ENCODE measurements at places on chromosomes 5 and 9.
A peak's percentile ranks its signal among the peaks of the same experiment; 100 is the strongest.

DNA sequence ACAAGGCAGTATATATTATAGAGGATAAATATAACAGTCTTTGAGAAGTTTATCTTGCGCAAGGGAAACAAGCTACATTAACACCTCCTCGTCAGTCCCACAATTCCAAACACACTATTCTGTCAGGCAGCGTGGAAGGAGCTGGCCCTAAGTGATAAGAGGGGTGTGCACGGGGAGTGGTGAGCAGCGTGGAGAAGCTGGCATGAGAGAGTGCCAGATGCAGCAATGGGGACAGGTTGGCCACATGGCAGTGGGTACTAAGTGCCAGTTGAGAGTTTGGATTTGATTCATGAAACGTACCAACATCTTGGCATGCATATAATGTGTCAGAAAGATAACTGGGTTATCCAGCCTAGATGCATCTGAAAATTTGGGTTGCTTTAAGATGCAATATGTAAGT, 460.2 kb downstream of the ICE1 start:
- DNase-seq = no peak

GRCh38 chr5:125348936-125349831, 602.7 kb upstream of the ZNF608 start:
- no peak for DNase-seq

DNA sequence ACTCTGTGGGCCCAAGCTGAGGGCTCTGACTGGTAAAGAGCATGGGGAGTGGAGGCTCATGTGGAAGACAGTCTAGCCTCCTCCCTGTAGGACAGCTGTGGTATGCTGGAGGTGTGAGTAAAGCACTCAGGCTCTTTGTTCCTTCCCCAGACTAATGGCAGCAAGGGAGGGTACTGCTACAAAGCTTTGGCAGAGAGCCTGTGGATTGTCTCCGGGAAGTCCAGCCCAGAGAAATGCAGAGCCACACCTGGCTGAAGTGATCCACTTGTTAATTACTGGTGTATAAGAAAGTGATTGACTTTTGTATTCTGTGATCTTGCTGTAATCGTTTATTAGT, 161.7 kb downstream of the OXCT1 start:
- no peak for DNase-seq

DNA sequence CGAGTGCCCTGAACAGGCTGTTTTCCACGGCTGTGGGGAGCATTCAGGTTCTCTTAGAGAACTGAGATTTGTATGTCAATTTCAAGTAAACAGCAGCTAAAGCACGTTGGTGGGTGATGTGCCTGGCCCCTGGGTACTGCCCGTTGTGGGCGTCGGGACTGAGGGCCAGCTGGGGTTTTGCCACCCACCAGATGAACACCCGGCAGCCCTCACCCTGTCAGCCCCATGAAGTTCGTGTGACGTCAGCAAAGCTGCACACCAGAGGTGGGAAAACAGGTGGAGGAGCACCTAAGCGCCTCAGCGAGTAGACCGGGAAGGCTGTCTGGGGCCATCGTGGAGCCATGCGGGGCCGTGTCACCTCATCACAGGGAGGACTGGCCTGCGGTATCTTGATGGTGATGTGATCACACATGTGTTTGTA, 9.2 kb downstream of the CEP72 start:
- DNase-seq = no peak

GRCh38 chr9:76654051-76654461, 110.2 kb upstream of the PCA3 start:
- peak; percentile 17 for DNase-seq

GRCh38 chr9:136978073-136978864, 965 bp downstream of the PTGDS start:
- peak; percentile 49 for DNase-seq

- DNase-seq = no peak
These were observed 251.3 kb upstream of the RFX3 start for GRCh38 chr9:3777137-3777536.

DNA sequence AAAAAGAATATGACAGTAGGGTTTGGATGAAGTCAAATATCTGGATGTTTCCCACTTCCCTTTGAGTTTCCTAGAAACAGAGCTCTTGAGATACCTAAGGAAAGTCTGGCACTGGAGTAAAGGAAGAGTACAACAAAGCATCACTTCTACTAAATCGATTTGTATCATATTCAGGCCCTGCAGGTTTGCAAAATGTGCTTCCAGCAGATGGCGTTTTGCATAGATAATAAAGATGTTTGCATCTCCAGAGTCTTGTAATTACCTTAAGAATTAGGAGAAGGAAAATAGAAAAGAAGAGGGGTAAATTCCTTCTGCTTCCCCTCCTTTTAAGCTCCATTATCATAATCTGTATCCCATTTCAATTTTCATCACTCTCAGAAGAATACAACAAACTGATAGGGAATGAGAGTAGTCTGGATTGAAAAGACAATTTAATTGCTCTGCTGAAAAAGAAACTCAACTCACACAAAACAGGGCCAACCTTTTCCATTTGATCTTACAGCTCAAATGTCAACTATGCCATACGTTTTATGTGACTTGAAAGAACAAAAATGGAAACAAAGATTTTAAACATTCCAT, 380.4 kb downstream of the PTPRD start:
- no peak for DNase-seq

DNA sequence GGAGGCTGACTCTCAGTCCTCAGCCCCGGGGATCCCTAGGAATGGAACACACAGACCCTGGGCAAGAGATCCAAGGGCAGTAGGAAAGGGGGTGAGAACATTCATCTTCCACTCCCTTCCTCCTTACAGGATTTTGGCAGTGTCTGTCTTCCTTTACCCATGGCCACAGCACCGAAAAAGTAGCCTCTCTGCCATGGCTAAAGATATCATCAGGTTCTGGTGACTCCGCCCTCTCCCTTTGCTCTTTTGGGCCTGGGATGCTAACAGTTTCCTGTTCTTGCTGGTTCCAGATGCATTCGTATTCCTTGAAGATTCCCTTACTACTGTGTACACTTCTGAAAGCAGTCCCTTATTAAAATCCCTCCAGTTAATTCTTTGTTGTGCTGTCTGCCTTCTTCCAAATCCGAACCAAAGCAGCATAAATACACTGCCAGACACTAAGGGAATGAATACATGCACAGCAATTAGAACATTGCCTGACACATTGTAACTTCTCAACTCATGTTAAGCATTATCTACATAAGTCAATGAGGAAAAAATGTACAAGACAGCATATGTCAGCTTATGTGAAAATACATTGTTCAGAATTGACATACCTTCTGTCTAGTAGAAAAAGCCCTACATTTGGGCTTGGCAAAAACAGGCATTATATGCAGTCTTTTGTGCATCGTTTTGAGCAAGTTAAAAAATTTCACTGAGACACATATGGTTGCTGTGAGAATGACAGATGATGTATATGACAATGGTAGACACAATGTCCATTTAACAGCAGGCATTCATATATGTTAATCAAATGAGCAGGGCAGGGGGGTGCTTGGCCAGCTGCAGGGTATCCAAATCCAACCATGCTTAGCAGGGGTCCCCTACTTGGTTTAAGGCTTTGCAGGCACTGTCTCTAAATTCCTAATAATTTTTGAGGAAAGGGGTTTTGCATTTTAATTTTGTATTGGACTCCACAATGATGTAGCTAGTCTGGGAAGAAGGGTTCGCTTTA, 58.8 kb upstream of the RAI14 start:
- peak; percentile 40 for DNase-seq

GRCh38 chr9:114462791-114463190, 42.5 kb downstream of the WHRN start:
- DNase-seq = no peak

DNA sequence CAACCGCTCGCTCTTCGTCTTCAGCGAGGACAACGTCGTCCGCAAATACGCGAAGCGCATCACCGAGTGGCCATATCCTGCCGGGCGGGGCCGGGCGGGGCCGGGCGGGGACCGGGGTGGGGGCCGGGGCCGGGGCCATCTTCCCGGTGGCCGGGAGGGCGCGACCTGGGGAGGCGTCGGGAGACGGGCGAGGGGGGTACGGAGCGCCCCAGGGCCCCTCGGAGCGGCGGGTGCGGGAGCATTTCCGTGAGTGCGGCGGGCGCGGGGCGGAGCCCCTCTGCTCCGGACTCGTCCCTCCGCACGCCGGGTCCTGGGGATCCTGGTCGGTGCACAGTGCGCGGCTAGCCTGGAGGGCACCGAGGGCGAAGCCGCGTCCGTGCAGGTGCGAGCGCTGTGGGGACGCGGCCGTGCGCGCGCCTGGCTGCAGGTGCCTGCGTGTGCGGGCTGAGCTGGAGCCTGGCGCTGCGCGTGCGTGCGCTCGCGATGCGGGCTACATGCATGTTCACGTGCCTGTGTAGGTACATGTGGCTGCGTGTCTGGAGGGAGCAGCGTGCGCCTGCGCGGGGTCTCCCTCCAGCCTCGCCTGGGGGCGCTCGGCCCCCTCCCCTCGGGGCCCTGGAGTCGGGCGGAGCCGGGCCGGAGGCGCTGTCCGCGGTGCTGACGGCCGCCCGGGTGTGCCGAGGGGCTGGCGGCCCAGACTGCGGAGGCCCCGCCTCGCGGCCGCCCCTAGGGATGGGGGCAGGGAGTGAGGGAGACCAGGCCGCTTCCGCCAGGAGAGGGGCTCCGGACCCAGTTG, 762 bp downstream of the CACNA1B start:
- DNase-seq = no peak

DNA sequence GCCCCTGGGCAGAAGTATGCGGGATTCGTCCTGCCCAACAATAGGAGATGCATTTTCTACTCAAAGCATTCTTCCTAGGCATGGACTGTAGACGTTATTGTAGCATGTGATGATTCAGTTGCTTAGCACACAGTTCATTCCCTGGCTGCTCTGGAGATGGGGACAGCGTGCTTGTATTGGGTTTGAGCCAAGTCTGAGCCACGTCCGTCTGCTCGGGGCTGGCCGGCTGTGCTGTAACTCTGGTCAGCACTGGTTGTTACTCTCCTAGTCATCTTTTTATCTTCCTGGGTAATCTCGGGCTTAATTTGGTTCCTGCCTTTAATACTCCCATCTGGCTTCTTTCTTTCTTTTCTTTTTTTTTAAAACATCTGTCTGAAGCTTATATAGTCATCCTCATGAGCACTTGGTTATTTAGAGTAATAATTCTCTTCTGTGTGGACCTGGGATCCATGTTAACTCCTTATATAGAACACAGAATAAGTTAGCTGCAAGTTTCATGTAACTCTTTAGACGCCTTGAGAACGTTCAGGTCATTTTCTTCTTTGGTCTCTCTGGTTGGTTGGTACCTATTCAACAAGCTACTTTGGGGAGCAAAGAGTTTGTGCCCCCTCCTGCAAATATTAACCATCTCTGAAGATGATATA, 118.8 kb upstream of the RPS23 start:
- DNase-seq = peak; percentile 97

DNA sequence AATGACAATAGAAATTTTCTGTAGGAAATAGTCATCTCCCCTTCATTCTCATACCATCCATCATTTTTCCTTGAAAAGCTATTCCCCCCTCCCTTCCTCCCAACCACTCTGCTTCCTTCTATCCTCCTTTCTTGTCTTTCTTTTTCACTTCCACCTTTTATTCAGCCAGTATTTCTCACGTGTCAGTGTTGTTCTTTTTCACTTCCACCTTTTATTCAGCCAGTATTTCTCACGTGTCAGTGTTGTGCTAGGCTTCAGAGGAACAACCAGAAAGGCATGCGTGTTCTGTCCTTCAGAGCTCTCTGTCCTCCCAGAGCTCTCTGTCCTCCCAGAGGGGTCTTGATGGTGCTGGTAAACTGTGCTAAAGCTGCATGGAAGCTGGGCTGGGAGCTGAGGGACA, 419.6 kb downstream of the GADD45G start:
- no peak for DNase-seq

GRCh38 chr5:56091664-56092063, 96.9 kb upstream of the IL6ST start:
- DNase-seq = no peak

DNA sequence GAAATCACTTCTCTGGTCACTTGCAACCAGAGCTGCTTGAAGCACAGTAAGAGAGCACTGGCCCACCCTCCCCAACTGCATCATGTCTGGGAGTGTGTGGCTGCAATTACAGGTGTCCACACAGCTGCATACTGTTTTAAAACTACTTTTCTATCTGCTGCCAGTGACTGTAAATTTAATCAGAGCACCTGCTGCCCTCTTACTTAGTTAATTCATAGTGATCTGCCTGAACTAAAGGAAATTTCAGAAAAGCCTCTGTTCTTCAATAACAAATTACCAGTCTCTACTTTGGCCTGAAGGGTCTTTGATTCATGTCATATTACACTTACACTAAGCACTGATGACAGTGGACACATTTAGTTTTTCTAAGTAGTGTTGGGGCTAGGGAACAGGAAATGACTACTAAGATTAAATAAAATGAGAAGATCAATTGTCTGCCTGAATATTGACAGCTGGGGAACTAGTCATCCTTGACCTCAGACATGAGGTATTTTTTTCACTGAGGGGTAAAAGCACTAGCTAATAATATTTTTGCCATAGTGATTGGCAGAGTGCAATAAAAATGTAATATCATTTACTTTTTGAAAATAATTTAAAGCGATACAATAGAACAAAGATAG, 788.9 kb upstream of the GRAMD2B start:
- DNase-seq = no peak

GRCh38 chr9:12166518-12166917, 526.7 kb upstream of the TYRP1 start:
- DNase-seq = no peak

DNA sequence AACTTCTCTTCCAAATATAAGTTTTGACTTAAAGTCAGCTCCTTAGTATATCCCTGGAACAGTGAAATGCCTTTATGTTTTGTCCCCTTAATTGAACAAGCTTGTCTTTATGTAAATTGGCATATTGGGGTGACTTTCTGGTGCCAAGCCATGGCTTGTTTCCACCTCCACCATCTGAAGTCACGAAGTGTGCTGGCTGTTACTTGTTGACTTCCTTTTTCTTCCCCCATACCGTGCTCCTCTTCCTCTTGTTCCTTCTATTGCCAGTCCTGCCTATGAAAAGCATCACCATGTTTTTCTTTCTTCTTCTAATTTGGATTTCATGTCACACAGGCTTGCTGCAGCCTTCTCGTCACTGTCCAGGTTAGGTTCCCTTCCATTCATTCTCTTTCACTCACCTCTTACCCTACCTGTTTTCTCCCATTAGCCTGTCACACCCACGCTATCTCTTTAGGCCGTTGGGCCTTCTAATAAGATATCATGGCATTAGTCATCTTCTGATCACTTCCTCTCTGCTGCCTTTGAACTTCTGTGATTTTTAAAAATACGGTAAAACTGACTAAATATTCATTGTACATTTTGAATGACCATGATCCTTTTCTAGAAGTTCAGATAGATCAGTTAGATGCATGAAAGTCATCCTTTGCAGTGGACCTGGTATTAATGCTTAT, 48.1 kb downstream of the IQGAP2 start:
- no peak for DNase-seq

- DNase-seq = no peak
These were observed 384.9 kb downstream of the NFIB start for GRCh38 chr9:13929013-13929412.

- DNase-seq = peak; percentile 84
These were observed at the start of gene SHROOM1 for GRCh38 chr5:132830436-132831094. TSS of gene SHROOM1 (minus strand) at chr5:132830647. CDS start at chr5:132826140, 4,507 bp downstream.

DNA sequence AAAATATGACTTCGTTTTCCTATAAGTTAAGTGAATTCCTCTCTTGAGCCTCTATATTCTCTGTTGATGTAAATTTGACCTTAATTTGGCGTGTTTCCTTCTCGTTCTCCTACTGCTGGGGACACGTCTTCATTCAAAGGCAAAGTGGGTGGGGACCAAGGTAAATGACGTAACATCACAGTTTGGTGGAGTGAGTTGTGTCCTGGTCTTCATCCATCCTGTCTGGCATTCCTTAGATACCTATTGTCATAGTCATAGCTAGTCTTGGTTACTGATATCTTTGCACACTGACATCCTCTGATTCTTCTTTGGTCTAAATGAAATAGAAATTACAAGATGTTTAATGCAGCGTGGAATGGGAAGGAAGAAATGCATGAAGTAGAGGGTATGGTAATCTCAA, 108.5 kb downstream of the NNT start:
- DNase-seq = peak; percentile 87

Data from ELR (cell line).